ENCODE measurements at places on chromosomes 12 and 14.

DNA sequence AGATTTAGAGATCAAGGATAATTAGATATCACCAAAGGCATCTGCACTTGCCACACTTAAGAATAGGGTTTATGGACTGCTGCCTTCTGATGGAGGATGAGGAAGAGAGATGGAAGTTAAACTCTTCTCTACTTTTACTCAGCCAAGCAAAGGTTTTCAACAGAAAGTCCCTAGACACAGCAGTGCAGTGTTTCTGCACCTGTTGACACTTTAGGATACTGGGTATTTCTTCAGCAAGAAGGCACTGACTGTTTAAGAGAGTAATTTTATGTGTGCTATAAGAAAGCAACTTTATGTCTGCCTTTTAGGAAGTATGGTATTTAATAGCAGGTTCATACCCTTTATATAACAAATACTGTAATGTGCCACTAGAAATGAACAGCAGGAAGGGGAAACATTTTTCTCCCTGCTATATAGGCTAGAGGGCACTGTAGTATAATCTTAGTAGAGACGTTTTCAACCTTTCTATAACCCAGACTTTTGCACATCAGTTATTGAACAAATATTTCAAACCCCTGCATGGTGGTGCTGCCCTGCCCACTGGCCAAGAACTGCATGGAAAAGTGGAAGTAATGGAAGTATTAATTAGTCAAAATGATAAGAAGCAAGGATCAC lies 225.0 kb upstream of the GRIP1 start:
- DNase-seq: no peak

DNA sequence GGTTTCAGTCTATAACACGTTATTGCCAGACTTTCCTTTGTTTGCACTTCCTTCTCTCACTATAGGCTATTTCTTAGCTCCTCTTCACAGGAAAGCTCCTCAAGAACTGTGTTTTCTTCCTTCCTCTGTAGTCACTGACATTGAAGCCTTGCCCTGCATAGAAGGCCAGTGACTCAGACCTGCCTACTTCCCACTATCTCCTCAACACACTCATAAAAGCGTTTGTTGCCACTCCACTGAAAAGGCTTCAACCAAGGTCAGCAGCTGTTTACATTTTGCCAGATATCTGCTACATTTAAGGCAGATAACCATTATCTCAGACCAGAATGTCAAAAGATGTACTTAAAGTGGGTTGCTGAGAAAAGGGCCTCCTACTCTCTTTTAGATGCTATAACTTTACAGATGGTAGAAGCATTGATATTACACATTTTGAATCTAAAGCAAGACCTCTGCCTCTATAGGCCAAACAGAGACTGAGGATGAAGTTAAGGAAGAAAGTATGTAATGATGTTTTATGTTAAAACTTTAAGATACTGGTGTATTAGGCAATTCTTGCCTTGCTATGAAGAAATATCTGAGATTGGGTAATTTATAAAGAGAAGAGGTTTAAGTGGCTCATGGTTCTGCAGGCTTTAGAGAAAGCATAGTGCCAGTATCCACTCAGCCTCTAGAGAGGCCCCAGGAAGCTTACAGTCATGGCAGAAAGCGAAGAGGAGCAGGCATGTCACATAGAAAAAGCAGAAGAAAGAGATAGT lies 233.3 kb upstream of the FLRT2 start:
- no peak for DNase-seq

DNA sequence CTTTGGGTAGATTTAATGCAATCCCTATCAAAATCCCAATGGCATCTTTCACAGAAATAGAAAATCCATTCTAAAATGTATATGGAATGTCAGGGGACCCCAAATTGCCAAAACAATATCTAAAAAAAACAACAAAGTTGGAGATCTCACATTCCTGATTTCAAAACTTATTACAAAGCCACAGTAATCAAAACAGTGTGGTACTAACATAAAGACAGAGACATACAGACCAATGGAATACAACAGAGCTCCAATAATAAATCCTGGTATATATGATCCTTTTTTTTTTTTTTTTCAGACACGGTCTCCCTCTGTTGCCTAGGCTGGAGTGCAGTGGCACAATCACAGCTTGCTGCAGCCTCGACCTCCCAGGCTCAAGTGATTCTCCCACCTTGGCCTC lies 4.7 kb downstream of the TMBIM4 start:
- DNase-seq: no peak

- no peak for DNase-seq
These were observed 2.3 kb downstream of the MCRS1 start for GRCh38 chr12:49565406-49566265.

- no peak for DNase-seq
These were observed 33.5 kb downstream of the FMNL3 start for GRCh38 chr12:49673446-49674317.

GRCh38 chr12:10301103-10301502 lies 6.6 kb upstream of the KLRD1 start:
- DNase-seq: peak; percentile 7

DNA sequence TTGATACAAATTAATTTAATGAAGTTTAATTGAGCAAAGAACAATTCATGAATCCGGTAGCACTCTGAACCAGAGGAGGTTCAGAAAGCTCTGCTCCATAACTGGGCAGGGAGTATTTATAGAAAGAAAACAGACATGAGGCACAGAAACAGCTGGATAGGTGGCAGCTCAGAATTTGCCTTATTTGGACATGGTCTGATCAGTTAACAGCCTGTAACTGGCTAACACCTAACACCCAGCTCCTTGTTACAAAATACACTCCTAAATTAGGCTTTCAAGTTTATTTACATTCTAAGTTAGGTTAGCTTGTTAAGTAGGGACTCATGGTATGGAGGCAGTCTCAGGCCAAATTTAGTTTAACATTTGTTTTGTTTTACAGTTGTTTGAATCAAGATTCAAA lies 67.8 kb upstream of the TMCC3 start:
- DNase-seq: no peak

- DNase-seq: no peak
These were observed 80.1 kb downstream of the IRF2BPL start for GRCh38 chr14:76948213-76948947.

GRCh38 chr12:87923361-87923760 lies 105.8 kb downstream of the C12orf50 start:
- DNase-seq: no peak

- no peak for DNase-seq
These were observed 8.0 kb upstream of the C1R start for GRCh38 chr12:7100239-7100638.

- peak; percentile 67 for DNase-seq
These were observed 52.3 kb downstream of the NEUROD4 start for GRCh38 chr12:55072083-55072482.

GRCh38 chr12:52774629-52775250 lies 2.4 kb downstream of the KRT76 start:
- no peak for DNase-seq

GRCh38 chr12:129670256-129670920 lies 233.4 kb downstream of the TMEM132D start:
- DNase-seq: no peak

GRCh38 chr14:68468437-68469207 lies 324.2 kb downstream of the ZFP36L1 start:
- peak; percentile 13 for DNase-seq

DNA sequence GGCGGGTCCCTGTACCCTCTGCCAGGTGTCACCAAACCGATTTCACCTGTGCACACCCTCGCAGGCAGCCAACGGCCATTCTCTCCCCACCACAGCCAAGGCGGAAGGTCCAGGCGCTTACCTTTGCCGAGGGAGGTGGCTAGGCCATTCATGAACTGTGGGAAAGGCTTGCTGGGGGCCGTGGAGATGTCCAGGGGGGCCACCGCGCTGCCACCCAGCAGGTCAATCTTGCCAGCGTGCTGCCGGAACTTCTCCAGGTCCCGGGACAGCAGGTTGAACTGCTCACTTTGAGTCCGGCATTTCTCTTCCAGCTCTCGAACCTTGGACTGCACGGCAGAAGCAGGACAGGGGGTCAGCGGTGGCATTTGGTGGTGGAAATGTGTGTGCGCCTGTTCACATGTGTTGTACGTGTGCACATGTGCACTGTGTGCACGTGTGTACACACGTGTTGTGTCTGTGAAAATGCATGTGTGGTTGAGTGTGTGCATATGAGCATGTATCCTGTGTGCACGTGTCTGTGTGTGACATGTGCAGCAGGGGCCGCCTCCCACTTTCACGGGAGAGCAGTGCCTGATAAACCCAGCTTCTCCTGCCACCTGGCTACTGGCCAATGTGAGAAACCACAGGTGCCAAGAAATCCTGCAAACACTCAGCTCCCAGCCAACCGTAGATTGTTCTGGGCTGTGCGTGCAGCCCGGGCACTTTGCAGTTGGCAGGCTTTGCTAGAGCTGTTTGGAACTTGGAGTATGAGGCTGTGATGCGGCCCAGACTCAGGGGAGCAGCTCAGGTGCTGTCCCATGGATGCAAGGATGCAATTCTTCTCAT lies 118.9 kb downstream of the PIWIL1 start:
- no peak for DNase-seq

- DNase-seq: no peak
These were observed 67.8 kb upstream of the NAP1L1 start for GRCh38 chr12:76152181-76152807.

DNA sequence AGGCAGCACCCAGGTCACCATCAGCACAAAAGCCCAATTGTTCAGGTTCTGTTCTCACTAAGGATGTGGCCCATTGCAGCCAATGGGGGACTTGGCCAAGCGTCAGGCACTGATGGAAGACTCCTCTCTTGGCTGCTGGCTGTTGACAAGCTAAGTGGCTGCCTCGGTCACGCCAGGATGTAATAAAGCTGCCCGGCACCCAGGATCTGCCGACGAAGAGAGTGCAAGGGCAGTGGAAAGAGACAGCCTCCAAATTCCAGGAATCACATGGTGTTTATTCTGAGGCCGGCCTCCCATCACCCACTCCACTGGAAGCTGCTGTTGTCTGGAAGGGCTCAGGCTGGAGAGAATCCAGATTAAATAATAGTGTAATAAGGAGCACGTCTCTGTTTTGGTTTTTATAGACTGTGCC lies 451.8 kb upstream of the TBX3 start:
- no peak for DNase-seq

GRCh38 chr12:66688846-66689439 lies 10.1 kb upstream of the GRIP1 start:
- no peak for DNase-seq

DNA sequence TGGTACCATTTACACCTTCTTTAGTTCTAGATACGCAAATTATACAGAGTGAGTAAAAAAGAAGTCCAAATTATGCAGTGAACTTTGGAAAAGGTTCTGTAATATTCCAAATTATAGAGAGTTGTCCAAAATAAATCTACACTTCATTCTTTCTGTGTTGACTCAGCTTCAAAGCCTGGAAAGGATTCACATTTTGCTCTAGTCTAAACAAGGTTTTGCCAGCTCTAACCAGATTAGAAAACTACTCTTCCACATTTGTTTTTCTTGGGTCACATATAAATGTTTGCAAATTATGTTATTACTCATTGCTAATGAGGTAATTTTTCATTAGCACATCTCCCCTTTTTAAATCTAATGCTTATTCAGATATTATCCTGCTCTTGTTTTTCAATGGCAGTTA lies 1562.4 kb upstream of the SEL1L start:
- DNase-seq: no peak

DNA sequence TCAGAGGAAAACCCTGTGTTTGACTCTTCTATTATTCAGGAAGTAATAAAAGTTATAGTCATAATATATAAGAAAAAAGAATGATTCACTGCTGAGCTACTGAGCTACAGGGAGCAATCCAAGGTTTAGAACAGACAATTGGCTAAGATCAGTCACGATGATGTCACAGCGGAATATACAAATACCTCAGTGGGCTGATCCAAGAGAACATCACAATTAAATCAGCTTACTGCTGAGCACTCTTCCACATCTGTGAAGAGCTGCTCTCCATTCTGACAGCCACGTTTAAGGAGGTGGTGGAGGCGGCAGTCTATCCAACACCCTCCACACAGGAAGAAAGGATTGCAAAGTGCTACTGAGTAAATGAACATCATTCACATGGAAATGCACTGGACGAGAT lies 271.0 kb downstream of the APAF1 start:
- no peak for DNase-seq

- DNase-seq: no peak
These were observed 710 bp downstream of the MTA1 start for GRCh38 chr14:105420101-105420973.

GRCh38 chr14:80395031-80395430 lies 183.7 kb upstream of the DIO2 start:
- no peak for DNase-seq

- DNase-seq: no peak
These were observed 141.3 kb downstream of the KTN1 start for GRCh38 chr14:55721353-55721752.

DNA sequence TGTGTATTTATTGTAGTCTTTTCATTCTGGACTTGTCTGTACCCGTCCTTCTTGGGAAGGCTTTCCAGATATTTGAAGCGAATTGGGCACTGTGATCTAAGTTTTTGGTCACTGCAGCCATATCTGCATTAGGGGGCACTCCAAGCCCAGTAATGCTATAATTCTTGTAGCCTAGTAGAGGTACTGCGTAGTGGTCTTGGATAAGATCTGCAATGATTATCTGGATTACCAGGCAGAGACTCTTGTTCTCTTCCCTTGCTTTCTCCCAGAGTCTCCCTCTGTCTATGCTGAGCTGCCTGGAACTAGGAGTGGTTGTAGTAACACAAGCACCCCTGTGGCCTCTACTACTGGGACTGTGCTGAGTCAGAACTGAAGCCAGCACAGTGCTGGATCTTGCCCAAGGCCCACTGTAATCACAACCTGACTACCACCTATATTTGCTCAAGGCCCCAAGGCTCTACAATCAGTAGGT lies 30.0 kb downstream of the SLC38A2 start:
- DNase-seq: no peak

- DNase-seq: no peak
These were observed 6.6 kb downstream of the OR9K2 start for GRCh38 chr12:55132816-55133215.

- DNase-seq: no peak
These were observed 39.8 kb downstream of the CATSPERB start for GRCh38 chr14:91692075-91692474.

- DNase-seq: no peak
These were observed 5.5 kb downstream of the IFI27L2 start for GRCh38 chr14:94123868-94124267.

DNA sequence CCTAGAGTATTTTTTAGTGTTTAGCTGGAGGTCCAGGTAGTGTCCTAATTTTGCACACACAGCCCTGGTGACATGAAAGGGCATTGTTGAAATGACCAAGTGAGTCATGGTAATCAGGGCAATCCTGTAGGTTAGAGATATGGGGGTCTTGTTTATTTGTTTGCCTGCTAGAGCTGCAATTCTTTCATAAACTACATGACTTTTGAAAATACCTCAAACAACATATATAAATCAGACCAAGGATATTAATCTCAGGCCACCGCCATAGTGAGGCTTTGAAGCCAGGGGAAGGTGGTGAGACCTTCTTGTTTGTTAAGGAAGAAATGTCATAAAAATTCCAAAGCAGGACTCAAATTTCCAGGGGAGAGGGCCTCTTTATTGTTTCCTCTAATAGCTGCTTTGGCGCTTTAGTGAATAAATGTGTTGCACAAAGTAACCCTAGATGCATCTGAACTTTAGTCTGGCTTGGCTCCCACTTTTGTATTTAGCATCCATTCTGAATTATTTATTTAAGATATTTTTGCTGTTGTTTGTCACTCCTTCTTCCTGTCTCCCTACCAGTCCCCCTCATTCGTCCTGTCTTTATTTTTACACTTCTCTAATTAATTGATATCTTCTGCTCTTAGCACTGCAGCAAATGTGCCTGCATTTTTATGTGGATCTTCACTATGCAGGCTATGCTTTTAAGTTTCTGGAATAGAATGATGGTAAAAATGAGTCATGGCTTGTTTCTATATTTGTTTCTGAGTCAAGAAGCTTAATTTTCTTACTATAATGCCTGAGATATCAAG lies 430.3 kb downstream of the RAD51B start:
- DNase-seq: no peak
